A549 treated with ZK216348 at 1 μM for 4 hours (cell line): ENCODE measurements at places on chromosomes 1 and 21. TPM values are rescaled to one million over a fixed set of nuclear protein-coding genes. Genes with fewer than 3 reads are reported as not detected.

FTCD gene
- total RNA-seq, result not detected in 5 replicates

RNU1-3 gene
- not detected in 5 replicates for total RNA-seq

KRTAP21-2 gene
- not detected in 5 replicates for total RNA-seq

CELA2A gene
- total RNA-seq, result not detected in 5 replicates

EPHA2 gene
- 77.4 to 149 TPM (median 141 TPM) in 5 replicates for total RNA-seq

SYTL1 gene
- 0.33 to 1.2 TPM (median 0.51 TPM) in 5 replicates for total RNA-seq

DDAH1 gene
- total RNA-seq, result 4.4 to 8.5 TPM (median 8.0 TPM) in 5 replicates

RIPPLY3 gene
- total RNA-seq, result 0.43 to 0.71 TPM (median 0.53 TPM) in 5 replicates

FCRL1 gene
- total RNA-seq, result not detected in 5 replicates

C2CD4D gene
- not detected in 5 replicates for total RNA-seq
